ENCODE measurements at places on chromosomes 1 and 21.
A peak's percentile ranks its signal among the peaks of the same experiment; 100 is the strongest.

- DNase-seq, result no peak
Observed at GRCh38 chr1:210371916-210372315, 43.2 kb downstream of the HHAT start.

- no peak for DNase-seq
Observed at GRCh38 chr1:48469616-48470480, 2.2 kb downstream of the SPATA6 start.

GRCh38 chr1:161827786-161828185, 61.7 kb downstream of the ATF6 start:
- no peak for DNase-seq

- DNase-seq, result no peak
Observed at GRCh38 chr1:211908453-211908852, 77.9 kb upstream of the LPGAT1 start.

GRCh38 chr1:199545780-199546179, 481.7 kb upstream of the NR5A2 start:
- no peak for DNase-seq

- DNase-seq, result no peak
Observed at GRCh38 chr1:43660355-43660754, 10.4 kb downstream of the KDM4A start.

- no peak for DNase-seq
Observed at GRCh38 chr21:45945066-45945867, 36.3 kb upstream of the COL6A1 start.

- DNase-seq, result no peak
Observed at GRCh38 chr1:26723013-26723991, 27.5 kb downstream of the ARID1A start.

GRCh38 chr1:207268753-207269511, 52.5 kb upstream of the CD55 start:
- DNase-seq, result no peak

DNA sequence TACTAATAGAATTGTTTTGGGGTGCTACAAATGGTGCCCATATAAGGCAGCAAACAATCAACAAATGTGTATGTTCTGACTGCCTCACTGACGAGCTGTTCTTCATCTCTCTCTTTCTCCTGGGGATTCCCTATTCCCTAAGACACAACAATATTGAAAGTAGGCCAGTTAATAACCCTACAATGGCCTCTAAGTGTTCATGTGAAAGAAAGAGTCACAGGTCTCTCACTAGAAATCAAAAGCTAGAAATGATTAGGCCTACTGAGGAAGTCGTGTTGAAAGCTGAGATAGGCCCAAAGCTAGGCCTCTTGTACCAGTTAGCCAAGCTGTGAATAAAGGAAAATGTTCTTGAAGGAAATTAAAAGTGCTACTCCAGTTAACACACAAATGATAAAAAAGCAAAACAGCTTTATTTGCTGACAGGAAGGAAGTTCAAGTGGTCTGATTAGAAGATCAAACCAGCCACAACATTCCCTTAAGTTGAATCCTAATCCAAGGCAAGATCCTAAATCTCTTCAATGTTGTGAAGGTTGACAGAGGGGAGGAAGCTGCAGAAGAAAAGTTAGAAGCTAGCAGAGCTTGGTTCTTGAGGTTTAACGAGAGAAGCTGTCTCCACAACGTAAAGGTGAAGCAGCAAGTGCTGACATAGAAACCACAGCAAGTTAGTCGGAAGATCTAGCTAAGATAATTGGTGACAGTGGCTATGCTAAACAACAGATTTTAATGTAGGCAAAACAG, 26.3 kb downstream of the ATP2B4 start:
- DNase-seq, result no peak

DNA sequence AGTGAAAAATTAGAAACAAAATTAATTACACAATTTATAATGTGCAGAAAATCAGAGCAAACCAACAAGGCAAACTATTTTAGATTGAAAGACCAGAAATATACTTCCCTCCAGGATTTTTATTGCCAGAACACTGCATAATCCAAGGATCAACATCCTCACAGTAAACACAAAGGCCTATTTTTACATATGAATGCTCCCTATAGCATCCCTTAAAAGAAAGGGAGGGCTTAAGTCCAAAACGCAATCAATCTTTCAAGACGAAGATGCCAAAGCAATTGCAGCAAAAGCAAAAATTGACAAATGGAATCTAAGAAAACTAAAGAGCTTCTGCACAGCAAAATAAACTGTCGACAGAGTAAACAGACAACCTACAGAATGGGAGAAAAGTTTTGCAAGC, 18.6 kb upstream of the CHIA start:
- no peak for DNase-seq

- DNase-seq, result no peak
Observed at GRCh38 chr1:191831572-191831971, 326.7 kb upstream of the RGS18 start.

DNA sequence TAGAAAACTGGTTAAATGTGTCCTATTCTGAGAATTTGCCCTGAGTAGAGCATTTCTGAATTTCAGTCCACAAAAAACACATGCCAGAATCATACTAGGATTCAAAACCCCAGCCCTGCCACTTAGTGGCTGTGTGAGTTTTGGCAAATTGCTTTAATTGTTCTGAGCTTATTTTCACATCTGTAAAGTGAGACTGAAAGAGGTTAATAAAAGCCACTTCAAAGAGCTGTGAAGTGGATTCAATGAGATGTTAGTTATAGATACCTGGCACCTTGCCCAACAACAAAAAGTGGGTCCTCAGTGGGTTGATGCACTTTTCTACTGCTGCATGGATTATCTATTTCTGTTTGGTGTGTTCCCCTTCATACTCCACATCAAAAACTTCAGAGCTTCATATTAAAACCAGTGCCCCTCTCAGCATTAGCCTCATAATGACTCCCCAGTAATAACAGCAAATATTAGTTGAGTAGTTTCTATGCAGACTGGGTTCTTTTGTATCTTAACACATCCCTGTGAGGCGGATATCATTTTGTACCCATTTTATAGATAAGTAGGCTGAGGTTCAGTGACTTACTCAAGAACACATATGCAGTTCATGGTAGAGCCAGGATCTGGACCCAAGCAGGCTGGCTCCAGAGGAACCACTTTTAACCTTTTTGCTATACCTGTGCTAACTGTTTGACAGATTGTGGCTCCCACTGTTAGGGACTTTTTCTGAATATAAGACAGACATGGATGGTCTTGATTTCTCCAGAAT, 14.2 kb upstream of the ADORA3 start:
- DNase-seq, result no peak

GRCh38 chr1:21647431-21648351, 21.5 kb downstream of the RAP1GAP start:
- DNase-seq, result no peak

- DNase-seq, result no peak
Observed at GRCh38 chr1:24101796-24102586, 9.9 kb downstream of the MYOM3 start.

- DNase-seq, result no peak
Observed at GRCh38 chr1:218565377-218565776, 220.2 kb downstream of the TGFB2 start.

DNA sequence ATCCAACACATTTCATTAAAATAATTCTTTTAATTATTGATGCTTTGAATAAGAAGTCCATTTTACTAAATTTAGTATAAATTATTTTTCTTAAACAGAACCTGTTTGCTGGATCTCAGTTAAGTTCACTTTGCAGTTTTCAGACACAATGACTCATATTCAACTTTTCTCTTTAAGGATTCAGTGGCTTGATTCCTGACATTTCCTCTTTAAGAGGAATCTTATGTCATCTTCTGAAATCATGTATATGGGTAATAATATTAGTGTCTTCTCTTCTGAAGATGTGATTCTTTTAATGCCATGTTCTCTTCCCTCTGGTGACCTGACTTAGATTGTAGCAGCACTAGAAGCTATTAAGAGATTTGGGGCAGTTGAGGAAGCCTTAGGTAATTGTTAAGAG, 12.6 kb downstream of the CREG1 start:
- no peak for DNase-seq

GRCh38 chr1:229186373-229187056, 84.4 kb upstream of the RAB4A start:
- DNase-seq, result no peak

- DNase-seq, result peak; percentile 27
Observed at GRCh38 chr1:55209247-55209646, 5.9 kb downstream of the USP24 start.

- DNase-seq, result no peak
Observed at GRCh38 chr1:164664127-164664526, 105.1 kb downstream of the PBX1 start.

- DNase-seq, result no peak
Observed at GRCh38 chr1:204920967-204921366, 50.3 kb downstream of the NFASC start.

GRCh38 chr1:184457500-184457899, 70.7 kb downstream of the C1orf21 start:
- DNase-seq, result no peak

- DNase-seq, result no peak
Observed at GRCh38 chr1:9069326-9070100, at the start of gene SLC2A5. Gene SLC2A5 (minus strand): TSS chr1:9069635. CDS start chr1:9069536, 99 bp downstream.

DNA sequence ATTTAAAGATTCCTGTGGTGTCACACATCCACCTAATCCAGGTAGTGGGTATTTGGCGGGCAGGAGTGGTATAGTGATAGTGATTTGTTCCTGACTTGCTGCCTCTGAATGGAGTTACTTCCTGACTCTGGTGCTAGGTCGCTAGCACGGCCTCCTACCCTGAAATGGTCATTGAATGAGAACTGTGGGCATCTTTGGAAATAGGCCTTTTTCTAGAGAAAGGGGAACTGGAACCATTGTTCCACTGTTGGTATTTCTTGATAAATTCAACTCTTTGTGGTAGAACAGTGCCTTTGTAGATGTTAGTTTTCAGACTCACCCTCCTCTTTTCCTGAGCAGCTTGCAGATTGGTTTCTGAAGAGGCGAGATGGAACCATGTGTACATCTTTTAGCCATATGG, 1.5 kb downstream of the QSOX1 start:
- no peak for DNase-seq

GRCh38 chr21:41830764-41831452, 48.2 kb downstream of the PRDM15 start:
- DNase-seq, result no peak

- no peak for DNase-seq
Observed at GRCh38 chr1:67969446-67969845, 81.0 kb downstream of the DIRAS3 start.

GRCh38 chr1:219791766-219792165, 136.6 kb downstream of the SLC30A10 start:
- no peak for DNase-seq

DNA sequence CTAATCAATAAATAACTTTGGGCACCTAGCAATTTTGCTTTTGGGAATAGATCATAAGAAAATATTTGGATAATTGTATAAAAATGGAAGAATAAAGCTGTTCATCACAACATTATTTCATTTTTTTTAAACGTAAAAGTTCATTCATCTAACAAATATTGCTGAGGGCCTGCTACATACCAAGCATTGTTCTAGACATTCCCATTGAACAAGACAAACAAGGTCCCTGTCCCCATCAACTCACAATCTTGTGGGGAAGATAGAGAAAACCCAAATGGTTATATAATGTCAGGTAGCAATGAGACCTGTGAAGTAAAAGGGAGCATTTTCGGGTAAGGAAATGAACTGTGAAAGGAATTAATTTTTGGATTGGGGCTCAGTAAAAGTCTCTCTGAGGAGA, 54.0 kb upstream of the BEND5 start:
- no peak for DNase-seq

DNA sequence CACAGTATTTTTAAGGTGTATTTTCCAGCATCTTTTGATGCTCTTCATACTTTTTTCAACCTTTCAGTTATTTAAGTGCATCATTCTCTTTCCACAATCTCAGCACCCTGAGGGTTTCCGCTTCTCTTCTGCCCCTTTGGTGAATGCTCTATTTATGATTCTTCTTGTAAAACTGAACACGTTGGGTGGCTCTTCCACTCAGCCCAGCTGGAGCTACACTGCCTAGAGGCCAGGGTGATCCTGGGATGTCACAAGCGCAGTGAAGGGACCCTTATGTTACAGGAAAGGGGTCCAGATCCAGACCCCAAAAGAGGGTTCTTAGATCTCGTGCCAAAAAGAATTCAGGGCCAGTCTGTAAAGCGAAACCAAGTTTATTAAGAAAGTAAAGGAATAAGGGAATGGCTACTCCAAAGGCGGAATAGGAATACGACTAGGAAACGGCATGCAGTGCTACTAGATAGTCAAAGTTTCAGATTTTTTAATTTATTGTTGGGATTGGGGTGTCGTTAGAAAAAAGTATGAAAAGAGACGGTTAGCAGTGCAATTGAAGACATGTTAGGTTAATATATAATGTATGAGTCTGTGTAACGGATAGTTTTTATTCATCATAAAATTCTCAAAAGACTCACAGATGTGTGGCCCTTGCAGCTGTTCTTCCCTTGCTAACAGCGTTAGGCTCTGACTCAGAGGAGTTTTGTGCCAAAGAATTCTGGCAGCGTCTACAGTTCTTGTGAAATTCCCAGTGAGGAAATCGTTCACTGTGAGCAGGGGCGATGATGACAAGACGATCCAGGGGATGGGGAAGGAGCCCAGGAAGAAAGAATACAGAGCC, 14.4 kb upstream of the ERVH48-1 start:
- no peak for DNase-seq

DNA sequence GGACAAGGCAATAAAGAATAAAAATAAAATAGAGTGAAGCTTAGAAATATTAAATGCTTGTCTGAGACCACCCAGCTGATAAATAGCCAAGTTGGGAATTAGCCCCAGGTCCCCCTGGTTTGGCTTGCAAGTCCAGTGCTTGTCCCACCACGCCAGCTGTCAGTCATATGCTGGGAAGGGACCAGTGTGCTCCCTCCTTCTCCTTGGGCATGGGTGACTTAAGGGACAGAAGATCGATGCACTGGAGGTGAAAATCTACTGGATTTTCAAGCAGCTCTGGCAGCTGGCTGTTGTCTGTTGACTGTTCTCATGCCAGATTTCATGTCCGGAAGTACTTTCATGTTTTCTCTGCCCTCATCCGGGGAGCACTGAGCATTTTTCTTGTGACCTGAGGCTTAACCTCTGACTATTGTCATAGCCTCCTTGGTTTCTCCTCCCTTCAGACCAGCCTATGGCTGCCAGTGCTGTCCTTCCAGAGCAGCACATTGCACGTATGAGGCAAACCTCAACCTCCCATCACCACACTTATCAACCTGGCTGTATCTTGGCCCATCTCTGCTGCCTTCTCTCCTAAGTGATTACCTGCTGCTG, 12.4 kb downstream of the LMOD1 start:
- DNase-seq, result no peak

DNA sequence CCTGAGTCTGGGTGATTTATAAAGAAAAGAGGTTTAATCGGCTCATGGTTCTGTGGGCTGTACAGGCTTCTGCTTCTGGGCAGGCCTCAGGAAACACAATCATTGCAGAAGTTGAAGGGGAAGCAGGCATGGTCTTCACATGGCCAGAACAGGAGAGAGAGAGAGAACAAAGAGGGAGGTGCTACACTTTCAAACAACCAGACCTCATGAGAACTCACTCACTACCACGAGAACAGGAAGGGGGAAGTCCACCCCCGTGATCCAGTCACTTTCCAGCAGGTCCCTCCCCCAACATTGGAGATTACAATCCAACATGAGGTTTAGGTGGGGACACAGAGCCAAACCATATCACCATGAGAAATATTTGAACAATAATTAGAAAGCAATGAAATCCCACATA, 222.9 kb downstream of the FAM72C start:
- DNase-seq, result no peak

- DNase-seq, result no peak
Observed at GRCh38 chr1:98232678-98233077, 311.8 kb upstream of the DPYD start.

GRCh38 chr1:4404854-4405590, 249.4 kb upstream of the AJAP1 start:
- no peak for DNase-seq
